Cortex of kidney (tissue), 1 donor: ENCODE measurements at places on chromosomes 16 and 17.

DNA sequence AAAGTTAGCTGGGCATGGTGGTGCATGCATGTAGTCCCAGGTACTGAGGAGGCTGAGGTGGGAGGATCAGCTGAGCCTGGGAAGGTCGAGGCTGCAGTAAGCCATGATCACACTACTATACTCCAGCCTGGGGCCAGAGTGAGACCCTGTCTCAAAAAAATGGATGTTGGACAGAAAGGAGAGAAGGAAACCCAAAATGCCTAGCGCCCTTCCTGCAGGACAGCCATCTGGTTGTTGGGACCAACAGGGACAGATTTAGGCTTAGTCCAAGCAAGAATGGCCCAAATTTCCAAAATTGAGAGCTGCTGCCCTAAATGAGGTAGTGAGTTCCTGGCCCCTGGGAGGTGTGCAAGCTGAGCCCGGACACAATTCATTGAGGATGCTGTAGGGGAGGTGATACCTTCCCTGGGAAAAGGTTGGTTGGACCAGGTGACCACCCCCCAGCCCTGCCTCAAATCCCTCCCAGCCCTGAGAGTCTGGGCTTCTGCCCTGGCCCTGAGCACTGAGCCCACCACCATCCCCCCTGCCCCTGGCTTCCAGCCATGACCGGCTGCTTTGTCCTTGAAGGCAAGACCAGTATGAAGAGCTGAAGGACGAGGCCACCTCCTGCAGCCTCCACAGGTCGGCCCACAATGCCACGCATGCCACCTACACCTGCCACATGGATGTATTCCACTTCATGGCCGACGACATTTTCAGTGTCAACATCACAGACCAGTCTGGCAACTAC is 35.1 kb downstream of the IL21R start:
- DNase-seq = no peak

GRCh38 chr17:78031435-78031834 is 72.9 kb downstream of the TNRC6C start:
- no peak for DNase-seq

GRCh38 chr17:32503251-32504165 is 16.7 kb downstream of the CDK5R1 start:
- DNase-seq = no peak

GRCh38 chr17:49388692-49389513 is 25.8 kb downstream of the PHB1 start:
- DNase-seq = no peak

- no peak for DNase-seq
These were observed 7.5 kb downstream of the RFFL start for GRCh38 chr17:35056013-35056412.

DNA sequence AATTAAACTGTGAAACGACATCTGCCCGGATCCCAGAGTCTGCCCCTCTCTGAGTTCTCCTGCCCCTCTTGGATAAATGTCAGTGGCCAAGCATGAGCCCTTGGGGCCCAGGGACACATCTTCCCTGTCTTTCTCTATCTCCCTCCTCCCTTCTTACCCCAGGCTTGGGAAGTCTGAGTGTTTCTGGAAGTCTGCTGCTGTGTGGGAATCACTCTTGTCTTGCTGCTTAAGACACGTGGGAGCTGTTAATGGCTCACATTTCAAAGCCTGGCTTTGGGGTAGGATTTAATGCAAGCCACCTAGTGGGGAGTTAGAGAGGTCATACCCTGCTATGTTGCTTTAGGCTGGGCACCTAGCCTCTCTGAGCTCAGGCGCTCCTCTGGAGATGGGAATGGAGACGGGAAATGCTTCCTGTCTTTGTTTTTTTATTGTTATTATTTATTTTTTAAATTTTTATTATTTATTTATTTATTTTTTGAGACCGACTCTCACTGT is 218.5 kb upstream of the CIBAR2 start:
- no peak for DNase-seq

GRCh38 chr17:3475812-3476610 is at the start of gene ASPA:
Gene ASPA, plus strand, starts transcription at chr17:3475997. Its CDS starts 163 bp downstream, at chr17:3476160.
- no peak for DNase-seq

- no peak for DNase-seq
These were observed 46.5 kb upstream of the GSE1 start for GRCh38 chr16:85566561-85567100.

- no peak for DNase-seq
These were observed 25.2 kb downstream of the NME3 start for GRCh38 chr16:1745900-1746692.

GRCh38 chr17:70905796-70906195 is 736.5 kb downstream of the KCNJ2 start:
- no peak for DNase-seq

GRCh38 chr16:56246051-56246817 is 54.9 kb downstream of the GNAO1 start:
- DNase-seq = no peak

GRCh38 chr17:76873856-76874255 is 5.7 kb downstream of the MGAT5B start:
- no peak for DNase-seq

GRCh38 chr16:83075956-83076355 is 449.2 kb downstream of the CDH13 start:
- DNase-seq = no peak

- no peak for DNase-seq
These were observed 1.2 kb upstream of the SEPTIN1 start for GRCh38 chr16:30383521-30383920.

GRCh38 chr16:528111-529011 is 849 bp downstream of the CAPN15 start:
- no peak for DNase-seq

GRCh38 chr16:31465788-31466370 is 6.1 kb upstream of the TGFB1I1 start:
- no peak for DNase-seq

- no peak for DNase-seq
These were observed 315.7 kb downstream of the FOXL1 start for GRCh38 chr16:86894029-86894567.

- no peak for DNase-seq
These were observed 82.1 kb upstream of the NOL11 start for GRCh38 chr17:67635681-67636080.

- DNase-seq = no peak
These were observed 818 bp upstream of the CBX8 start for GRCh38 chr17:79797492-79798298.

- DNase-seq = no peak
These were observed 192.8 kb downstream of the SHCBP1 start for GRCh38 chr16:46428108-46429061.

- no peak for DNase-seq
These were observed 3.3 kb downstream of the CTCF start for GRCh38 chr16:67565470-67566100.

DNA sequence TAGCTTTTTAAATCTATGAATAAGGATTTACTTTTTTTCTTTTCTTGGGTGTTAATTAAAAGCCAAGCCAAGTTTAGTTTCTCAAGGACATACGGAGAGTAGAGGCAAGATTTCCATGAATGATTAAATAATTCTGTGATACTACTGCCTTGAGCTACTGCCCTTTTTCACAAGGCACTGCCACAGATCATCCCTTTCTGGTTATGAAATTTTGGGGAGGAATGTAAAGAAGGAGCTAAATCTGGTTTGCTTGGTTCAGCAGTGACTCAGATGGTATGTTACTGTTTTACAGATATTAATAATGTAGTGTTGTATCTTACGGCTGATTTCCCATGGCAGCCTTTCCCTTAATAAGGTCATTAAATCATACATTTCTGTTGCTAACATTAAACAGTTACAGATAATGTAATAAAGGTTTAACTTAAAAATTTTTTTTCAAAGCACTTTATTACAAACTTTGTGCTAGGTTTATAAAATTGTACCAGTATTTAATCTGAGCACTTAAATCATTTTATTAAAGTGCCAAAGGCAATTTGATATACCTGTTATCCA is 2.6 kb downstream of the WSB1 start:
- no peak for DNase-seq

- DNase-seq = no peak
These were observed 845 bp upstream of the NAT9 start for GRCh38 chr17:74776990-74777389.

GRCh38 chr16:57091200-57091974 is 996 bp upstream of the CPNE2 start:
- no peak for DNase-seq

- no peak for DNase-seq
These were observed 116.5 kb downstream of the SALL1 start for GRCh38 chr16:51034481-51035109.

GRCh38 chr17:80387071-80387470 is 27.9 kb upstream of the ENDOV start:
- no peak for DNase-seq

- DNase-seq = no peak
These were observed at the start of gene PIK3R5 for GRCh38 chr17:8965394-8966168. Gene PIK3R5, minus strand, starts transcription at chr17:8965707. Its CDS starts 54,213 bp downstream, at chr17:8911494.

- no peak for DNase-seq
These were observed 31.4 kb downstream of the IRX5 start for GRCh38 chr16:54962045-54962444.

DNA sequence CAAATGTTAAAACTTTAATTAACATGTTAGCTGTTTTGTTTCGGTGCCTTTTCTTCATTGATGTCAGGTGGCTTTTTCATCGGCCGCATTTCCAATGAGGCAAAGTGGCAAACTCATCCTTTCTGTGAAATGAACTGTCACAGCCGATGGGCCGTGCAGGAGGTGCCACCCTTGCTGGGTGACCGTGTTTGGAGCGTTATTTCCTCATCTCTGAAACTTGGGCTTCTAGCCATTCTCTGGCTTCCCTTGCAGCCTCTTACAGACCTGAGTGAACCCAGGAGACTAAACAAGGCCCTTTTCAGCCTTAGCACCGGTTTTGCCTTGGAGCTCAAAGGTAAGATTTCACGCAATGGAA is 42.2 kb upstream of the PRSS54 start:
- DNase-seq = no peak

GRCh38 chr16:56192986-56193945 is 2.0 kb downstream of the GNAO1 start:
- DNase-seq = no peak

DNA sequence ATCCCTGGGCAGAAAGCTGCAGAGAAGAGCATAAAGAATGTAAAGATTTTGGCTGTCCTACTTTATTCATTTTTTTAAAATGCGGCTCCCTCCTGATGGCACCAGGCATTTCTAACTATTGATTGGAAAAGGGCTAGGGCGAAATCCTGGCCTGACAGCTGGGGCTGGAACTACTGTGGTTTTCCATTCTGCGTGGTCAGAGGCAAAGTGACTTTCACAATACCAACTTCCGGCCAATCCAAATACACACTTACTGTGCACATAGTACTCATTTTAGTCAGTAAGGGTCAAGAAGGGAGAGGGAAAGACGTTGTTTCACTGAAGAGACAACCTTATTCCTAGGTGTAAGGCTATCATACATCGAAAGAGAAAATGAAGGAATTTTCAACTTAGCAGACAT is 113.8 kb upstream of the PMFBP1 start:
- DNase-seq = no peak

DNA sequence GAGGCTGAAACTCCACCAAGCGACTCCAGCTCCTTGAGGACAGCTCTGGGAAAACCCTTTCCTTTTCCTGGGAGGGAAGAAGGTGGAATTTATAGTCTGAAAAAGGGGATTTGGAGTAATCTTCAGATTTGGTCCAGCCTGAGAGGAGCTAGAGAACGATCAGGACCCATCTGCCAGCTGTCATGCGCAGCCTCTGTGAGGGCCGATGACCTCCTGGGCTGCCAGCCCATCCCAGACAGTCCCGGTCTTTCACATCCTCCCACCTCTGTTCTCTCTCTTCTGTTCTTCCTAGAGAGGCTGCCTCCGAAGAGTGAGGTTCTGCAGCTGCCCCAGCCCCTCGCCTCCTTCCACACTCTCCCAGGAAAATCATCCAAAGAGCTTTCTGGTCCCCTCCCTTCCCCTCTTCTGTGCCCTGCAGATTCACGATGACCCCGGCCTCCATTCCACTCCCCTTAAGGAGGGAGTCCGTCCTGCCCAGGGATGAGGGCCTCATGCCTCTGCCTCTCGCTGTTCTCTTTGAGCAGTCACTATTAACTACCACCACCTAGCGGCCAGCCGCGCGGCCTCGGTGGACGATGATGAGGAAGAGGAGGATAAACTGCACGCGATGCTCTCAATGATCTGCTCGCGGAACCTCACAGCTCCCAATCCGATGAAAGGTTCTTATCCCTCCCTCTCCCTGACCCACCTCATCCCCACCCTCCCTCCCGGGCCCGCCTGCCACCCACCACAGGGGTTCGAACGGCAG is 29.6 kb downstream of the SGSM2 start:
- no peak for DNase-seq

DNA sequence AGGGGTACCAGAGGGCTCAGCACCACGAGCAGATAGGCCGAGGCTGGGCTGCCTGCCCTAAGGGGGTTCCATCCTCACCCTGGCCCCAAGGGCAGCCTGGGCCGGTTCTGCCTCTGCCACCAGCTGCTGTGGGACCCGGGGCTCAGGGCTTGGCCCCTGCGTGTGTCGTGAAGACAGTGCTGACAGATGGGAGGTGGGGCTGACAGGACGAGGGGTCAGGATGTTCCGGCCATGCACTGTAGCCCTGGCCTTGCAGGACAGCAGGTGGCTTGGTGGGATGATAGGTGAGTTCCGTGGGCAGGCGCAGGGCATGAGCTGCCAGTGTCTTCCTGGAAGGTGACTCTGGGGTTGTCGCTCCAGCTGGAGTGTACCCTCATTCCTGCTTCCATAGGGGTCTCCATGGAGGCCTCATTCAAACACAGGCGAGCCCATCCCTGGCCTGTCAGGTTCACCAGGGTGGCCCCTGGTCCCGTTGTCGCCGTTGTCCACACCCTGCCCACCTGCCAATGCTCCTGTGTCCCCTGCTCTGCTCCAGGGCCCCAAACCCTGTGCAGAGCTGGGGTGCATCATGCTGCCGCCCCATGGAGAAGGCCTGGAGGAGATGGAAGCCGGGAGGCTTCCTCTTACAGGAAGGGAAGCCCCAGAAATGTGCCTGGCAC is 57.2 kb downstream of the WDR45B start:
- no peak for DNase-seq

DNA sequence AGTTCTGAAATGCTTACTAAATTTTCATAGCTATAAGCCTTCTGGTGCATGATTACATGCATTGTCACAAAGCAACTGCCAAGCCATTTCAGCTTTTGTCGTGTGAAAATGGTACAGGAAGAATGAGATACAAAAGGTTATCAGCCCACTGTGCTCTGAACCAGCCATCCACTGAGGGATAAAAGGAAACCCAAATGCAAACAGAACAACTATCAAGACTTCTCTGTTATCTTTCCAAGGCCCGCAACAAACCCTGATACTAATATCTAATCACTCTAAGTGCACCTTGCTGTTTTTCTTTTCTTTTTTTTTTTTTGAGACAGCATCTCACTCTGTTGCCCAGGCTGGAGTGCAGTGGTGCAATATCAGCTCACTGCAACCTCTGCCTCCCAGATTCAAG is 109.0 kb downstream of the FTO start:
- DNase-seq = no peak

- no peak for DNase-seq
These were observed 23.4 kb upstream of the MPO start for GRCh38 chr17:58303971-58304749.

DNA sequence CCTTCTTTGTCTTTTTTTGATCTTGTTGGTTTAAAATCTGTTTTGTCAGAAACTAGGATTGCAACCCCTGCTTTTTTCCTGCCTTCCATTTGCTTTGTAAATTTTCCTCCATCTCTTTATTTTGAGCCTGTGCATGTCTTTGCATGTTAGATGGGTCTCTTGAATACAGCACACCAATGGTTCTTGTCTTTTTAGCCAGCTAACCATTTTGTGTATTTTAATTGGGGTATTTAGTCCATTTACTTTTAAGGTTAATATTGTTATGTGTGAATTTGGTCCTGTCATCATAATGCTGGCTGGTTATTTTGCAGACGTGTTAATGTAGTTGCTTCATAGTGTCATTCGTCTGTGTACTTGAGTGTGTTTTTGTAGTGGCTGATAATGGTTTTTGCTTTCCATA is 26.2 kb downstream of the NFATC3 start:
- no peak for DNase-seq

- no peak for DNase-seq
These were observed 34.4 kb upstream of the RGS9 start for GRCh38 chr17:65102788-65103187.
